ENCODE measurements at places on chromosomes 13 and 19.

GRCh38 chr13:48192411-48192935, 40.5 kb upstream of the ITM2B start:
- DNase-seq, result no peak

DNA sequence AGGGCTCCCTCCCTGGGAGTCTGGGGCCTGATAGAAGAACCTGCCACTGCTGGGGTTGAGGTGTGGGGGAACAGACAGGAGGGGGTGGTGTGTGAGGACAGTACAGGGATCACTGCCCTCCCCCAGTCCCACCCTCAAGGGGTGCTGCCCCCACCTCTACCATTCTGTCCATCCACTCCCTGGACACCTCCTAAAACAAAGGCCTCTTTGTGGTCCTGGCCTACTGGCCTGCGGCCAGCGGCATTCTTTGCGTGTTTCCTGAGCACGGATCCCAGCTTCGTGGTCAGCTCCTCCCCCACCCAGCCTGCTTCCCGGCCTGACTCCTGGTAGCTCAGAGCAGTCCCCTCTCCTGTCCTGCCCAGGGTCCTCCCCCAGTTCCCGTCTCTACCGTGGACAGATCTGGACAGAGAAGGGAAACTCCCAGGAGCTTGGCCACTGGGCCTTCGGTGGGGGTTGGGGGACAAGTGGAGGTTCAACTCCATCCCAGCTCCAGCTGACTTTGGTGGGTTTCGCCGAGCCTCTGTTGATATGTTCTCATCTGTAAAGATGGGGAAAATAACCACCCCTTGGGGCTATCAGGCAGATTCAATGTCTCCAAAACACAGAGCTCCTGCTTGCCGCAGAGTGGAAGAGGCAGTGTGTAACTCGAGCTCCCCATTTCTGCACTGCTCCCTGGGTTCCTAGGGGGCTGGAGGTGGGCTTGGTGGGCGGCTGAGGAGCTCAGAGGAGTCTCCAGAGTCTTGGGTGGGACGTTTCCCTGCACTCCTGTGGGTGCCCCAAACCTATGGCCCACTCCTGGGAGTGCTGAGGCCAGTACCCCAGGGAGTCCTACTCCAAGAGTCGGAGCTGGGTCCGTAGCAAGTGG, 48.7 kb downstream of the LYL1 start:
- DNase-seq, result peak; percentile 94

DNA sequence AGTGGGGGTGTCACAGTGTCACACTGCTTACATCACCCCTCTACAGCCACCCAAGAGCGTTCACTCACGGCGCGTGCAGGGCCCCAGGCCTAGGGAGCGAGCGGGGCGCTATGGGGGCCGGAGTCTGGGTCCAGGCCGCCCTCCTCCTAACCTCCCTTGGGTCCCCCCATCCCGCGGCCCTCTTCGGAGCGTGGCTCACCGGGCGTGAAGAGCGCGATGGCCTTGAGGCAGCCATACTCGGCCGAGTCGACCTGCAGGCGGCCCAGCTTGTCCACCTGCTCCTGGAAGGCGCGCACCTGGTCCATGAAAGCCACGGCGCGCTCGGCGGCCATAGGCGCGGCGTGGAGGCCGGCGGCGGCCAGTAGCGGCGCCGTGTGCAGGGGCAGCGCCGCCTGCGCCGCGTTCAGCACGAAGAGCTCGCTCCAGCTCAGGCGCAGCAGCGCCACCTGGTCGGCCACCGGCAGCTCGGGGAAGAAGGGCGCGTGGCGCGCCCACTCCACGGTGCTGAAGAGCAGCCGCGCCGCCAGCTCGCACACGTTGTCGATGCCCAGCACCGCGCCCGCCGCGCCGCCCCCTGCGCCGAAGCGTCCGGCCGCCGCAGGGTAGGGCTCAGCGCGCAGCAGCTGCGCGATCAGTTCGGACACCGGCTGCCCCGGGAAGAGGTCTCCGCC, 9.4 kb downstream of the OCEL1 start:
- peak; percentile 87 for DNase-seq

GRCh38 chr13:40534456-40534855, 132.0 kb downstream of the FOXO1 start:
- no peak for DNase-seq

DNA sequence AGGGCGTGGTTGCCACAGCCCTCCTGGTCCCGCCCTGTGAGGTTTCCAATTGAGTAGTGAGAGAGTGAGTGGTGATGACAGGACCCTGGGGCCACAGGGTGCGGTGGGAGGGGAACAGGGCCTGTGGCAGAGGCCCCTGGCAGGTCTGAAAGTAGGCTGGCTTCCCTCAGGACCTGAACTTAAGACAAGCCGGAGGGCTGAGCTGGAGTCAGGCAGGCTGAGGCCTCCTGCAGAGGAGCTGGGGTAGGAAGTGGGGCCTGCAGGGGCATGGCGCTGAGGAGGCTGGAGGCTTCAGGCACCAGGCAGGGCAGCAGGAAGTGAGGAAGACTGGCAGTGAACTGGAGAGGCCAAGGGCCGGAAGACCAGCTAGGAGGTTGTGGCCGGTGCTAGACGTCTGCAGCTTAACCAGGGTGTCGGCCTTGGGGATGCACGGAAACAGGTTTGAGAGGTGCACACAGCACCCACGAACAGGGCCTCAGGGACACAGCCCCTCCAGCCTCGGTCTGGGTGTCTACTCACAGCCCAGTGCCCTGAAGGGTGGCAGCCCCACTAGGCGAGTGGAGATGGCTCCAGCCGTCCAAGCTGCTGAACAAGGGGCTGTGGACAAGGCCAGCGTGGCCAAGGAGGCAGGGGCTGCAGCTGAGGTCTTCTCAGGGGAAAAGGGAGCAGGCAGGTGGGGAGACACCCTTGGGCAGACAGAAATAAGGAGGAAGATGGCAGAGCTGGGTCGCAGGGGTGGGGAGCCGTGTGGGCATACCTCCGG, 17.8 kb downstream of the POP4 start:
- no peak for DNase-seq

DNA sequence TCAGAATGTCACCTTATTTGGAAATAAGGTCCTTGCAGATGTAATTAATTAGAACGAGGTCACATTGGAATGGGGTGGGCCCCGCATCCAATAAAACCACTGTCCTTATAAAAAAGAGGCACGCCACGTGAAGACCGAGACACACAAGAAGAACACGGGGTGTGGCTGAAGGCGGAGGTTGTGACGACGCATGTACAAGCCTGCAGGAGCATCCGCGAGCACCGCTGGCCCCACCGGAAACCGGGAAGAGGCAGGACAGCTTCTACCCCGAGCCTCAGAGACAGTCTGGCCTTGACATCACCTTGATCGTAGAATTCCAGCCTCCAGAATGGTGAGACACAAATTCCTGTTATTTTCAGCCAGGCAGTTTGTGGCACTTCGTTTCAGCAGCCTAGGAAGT, 177.9 kb downstream of the COL4A1 start:
- no peak for DNase-seq

- DNase-seq, result no peak
These were observed 28.2 kb upstream of the TMEM255B start for GRCh38 chr13:113730831-113731191.

DNA sequence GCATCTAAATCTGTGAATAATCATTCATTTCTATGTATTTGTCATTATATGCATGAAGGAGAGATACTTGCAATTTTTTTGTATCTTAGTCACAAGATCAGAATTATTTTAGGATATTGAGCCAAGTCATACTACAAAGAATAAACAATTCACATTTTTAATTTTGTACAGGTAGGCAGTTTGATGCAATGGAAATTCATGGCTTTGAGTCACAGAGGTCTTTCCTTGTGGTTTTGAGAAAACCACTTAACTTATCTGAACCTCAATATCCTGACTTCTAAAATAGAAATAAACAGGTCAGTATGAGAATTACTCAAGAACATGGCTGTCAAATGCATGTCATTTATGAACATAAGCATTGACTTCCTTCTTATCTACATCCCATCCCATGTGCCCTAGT, 221.4 kb upstream of the SLC10A2 start:
- no peak for DNase-seq

DNA sequence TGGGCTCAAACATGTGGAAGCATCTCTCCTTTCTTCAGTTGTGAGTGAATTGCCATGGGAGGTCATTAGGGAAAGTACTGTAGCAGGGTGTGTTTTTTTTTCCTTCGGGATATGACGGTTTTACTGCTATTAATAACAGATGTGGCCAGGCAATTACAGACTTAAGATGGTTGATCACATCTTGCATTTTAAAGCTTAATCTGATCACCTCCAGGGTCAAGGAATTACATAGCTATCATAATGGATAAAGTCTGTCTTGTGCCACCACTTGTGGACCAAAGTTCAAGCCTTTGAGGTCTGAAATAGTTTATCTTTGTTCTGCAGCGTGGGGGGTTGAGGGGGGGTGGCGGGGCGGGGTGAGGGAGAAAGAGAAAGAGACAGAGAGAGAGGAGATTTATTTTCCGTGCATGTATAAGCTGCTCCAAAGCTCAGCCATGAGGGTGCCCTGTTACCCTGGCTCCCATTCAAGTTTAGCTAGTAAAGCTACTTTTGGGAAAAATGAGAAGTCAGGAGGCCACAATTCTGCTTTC, 5.5 kb upstream of the SERP2 start:
- peak; percentile 57 for DNase-seq

- peak; percentile 89 for DNase-seq
These were observed 5.5 kb downstream of the IER2 start for GRCh38 chr19:13155472-13156359.
